Mucosa of descending colon (tissue), 3 donors: ENCODE measurements at places on chromosomes 3 and 15.

- DNase-seq = no peak
Measured at GRCh38 chr3:140097874-140098635, 163.1 kb downstream of the CLSTN2 start.

- DNase-seq = no peak
Measured at GRCh38 chr3:30437171-30437601, 169.2 kb upstream of the TGFBR2 start.

DNA sequence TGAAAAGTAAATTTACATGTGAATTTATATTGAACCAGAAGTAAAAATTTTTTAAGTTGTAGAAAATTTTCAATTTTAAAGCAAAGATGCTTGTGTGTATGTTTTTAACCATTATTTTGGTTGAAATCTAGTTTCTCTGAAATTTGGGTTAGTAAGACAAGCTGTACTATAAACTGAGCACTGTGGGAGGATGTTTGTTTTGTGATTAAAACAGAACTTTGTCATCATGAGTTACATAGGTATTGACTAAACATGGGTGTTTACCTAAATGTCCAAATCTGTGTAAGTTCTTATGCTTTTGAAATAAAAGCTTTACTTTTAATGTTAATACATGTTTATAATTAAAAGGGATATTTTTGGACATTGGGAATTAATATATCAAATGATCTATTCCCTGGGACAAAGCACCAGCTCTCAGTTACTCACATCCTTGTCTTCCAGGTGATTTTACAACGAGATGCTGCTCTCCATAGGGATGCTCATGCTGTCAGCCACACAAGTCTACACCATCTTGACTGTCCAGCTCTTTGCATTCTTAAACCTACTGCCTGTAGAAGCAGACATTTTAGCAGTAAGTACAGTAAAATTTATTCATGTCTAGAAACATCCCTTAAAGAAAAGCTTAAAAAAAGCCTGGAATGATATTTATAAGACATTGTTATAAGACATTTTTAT lies 32.7 kb downstream of the RNF13 start:
- no peak for DNase-seq

GRCh38 chr3:64796607-64797399 lies 109.0 kb upstream of the ADAMTS9 start:
- no peak for DNase-seq

- DNase-seq = no peak
Measured at GRCh38 chr3:152050903-152051302, 177.5 kb downstream of the SUCNR1 start.

DNA sequence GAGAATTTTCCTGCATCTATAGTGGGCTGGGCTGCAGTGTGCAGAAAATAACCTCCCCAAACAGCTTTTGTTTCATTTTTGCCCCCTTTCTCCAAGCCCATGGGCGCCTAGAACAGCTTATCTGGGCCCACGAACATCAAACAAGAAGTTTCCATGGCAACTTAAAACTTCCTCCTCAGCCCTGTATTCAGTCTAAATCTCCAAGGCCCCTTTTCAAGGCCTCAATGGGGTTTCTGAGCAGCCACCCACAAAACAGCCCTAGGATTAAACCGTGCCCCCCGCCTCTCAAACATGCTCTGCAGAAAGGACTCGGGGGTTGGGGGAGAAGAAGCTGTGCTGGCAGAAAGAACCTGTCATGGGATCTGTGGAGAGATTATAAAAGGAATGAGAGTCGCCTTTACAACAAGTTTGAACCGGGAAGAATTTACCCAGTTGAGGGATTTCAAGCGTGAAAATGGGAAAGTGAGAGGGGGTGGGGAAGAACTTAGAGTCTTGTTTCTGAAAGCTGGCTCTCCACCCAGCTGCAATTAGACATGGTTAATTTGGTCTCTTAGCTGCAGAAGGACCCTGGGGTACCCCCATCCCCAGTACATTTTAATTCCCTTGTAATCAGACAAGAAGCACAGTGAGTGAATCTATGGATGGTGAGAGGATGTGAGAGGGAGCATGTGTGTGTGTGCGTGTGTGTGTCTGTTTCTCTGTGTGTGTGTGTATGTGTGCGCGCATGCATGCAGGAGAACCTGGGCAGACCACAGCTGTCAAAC lies 4.3 kb upstream of the FAM107A start:
- DNase-seq = no peak

DNA sequence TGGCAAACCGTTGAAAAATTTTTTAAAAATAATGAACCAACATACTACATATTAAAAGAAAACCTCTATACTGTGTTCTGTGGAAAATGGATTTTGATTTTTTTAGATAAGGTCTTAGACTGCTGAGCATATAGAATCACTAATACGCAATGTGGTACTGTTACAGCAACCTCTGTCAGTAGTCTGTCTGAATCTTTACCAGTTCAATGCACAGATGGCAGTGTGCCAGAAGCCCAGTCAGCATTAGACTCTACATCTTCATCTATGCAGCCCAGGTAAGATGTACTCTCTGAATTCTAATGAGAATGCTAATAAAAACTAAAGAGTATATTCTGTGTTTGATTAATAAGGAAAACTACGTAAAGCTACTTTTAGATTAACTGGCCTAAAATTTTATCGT lies 31.3 kb upstream of the FAH start:
- no peak for DNase-seq
